Fibroblast of skin of right quadriceps (primary cell): ENCODE measurements at places on chromosomes 11 and 22.
A peak's percentile ranks its signal among the peaks of the same experiment; 100 is the strongest.

GRCh38 chr11:367956-368413 lies 1.3 kb upstream of the B4GALNT4 start:
- DNase-seq = no peak

DNA sequence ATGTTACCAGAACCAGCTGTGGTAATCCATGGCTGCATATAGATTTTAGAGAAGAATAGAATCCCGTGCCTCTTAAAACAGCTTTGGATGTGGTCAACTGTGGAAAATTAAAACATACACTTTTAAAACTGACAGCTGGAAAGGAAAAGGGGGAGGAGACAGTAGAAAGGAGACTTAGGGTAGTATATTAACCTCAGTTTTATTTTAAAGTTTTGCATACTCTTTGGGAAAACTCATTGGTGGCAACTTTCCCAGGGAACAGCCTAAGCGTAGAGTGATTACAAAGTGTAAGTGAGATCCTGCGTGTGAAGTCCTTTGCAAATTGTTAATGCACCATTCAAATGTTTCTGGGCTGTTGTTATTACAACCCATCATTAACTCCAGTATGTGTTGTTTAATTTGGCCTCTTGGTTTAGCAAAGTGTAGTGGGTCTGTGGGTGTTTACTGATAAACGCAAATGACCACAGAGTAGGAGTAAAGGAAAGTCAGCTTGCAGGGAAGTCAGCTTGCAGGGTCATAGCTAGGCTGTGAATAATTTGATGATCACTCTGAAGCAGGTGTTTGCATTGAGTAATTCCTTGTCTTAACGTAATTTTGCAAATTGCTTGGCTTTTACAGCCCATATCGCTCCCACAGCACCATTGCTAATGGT lies 88.0 kb upstream of the DBX1 start:
- DNase-seq = no peak

GRCh38 chr11:74988541-74989259 lies at the start of gene NEU3:
TSS of gene NEU3 (plus strand) at chr11:74988933. CDS start at chr11:74989061, 128 bp downstream.
- peak; percentile 76 for DNase-seq

DNA sequence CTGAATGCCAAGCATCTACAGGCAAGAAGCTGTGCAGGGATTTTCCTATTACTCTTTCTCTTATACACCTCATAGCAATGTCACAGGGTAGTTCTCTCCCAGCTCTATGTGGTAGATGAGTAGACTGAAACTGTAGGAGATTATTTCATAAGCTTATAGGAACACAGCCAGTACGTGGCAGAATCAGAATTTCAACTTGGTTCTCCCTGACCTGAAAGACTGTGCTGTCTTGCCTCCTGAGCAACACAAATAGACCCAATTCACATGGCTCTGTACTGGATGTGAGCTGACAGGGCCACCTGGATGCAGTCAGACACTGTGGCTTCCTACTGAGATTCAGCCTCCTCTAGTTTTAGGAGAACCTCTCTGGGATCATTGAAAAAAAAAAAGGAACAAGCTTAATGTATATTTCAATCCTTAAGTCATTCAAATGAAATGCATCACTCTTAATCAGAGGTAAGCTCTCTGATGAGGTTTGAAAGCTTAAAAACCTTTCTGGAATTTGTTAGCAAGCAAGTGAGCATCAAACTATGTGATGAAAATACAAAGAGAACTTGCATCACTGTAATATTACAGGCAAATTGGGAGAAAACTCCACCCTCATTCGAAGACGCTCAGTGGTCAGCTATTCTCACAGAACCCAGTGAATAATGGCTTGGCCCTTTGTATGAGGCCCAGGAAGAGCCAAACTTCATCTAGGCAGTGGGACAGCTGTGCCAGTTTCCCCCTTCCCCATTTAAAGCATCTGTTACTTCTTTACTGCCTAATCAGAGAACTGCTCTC lies 1039.3 kb downstream of the NTM start:
- peak; percentile 61 for DNase-seq

GRCh38 chr11:65243797-65244196 lies 18.0 kb upstream of the POLA2 start:
- no peak for DNase-seq

- DNase-seq = no peak
Observed at GRCh38 chr11:68146010-68146540, 24.9 kb upstream of the CHKA start.

GRCh38 chr11:131687291-131688047 lies 317.1 kb downstream of the NTM start:
- DNase-seq = no peak

DNA sequence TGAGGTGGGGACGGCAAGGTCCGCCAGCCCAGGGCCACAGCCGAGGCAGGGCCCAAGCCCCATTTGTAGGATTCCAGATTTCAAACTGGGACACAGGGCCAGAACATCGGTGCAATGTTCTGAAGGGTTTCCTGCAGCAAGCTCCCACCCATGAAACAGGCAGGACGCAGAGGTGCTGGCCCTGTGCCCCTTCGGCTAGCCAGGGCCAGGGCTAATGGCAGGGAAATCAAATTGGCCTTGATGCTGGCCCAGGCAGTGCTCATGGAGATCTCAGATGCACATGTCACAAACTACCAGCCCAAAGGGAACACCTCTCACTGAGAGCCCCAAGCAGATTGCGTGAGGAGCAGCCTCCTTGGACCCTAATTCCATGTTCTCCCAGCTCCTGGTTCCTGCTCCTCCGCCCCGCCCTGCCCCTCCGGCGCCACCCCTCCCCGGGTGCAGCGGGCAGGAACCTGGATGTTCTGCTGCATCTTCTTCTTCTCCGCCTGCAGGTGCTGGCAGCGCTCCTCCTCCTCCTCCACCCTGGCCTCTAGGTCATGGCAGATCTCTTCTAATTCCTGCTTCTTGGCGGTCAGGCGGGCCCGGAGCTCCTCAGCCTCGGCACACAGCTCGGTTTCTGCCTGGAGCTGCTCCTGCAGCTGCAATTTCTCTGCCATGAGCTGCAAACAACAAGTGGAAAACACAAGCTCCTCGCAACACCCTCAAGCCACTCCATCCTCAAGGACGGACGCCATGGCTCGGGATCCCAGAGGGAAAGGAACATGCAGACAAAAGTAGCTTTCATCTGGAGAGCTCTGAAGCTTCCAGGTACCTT lies 47.7 kb downstream of the APOL1 start:
- DNase-seq = no peak

DNA sequence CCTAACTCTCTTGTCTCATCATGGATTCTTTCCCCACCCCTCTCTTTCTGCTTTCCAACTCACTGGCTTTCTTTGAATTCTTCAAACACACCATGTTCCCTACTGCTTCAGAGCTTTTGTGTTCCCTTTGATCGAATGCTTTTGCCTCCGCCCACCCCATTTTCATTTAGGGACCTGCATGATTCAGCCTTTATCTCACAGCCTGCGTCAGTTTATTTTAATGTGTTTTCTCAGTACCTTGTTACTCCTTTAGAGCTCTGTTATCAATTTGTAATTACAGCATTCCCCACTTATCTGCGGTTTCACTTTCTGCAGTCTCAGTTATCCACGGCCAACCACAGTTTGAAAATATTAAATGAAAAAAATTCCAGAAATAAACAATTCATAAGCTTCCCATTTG lies 451.3 kb downstream of the METTL15 start:
- DNase-seq = peak; percentile 28

GRCh38 chr11:45028911-45029682 lies 78.4 kb upstream of the TP53I11 start:
- DNase-seq = no peak

DNA sequence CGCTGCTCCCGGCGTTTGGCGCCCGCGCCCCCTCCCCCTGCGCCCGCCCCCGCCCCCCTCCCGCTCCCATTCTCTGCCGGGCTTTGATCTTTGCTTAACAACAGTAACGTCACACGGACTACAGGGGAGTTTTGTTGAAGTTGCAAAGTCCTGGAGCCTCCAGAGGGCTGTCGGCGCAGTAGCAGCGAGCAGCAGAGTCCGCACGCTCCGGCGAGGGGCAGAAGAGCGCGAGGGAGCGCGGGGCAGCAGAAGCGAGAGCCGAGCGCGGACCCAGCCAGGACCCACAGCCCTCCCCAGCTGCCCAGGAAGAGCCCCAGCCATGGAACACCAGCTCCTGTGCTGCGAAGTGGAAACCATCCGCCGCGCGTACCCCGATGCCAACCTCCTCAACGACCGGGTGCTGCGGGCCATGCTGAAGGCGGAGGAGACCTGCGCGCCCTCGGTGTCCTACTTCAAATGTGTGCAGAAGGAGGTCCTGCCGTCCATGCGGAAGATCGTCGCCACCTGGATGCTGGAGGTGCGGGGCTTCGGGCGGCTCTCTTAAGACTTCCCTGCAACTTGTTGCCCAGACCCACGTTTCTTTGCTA lies at the start of gene CCND1:
Gene CCND1 (plus strand): TSS at position 162 of the 587 bp plus-strand sequence. CDS start 158 bp downstream, at position 320.
- peak; percentile 93 for DNase-seq

DNA sequence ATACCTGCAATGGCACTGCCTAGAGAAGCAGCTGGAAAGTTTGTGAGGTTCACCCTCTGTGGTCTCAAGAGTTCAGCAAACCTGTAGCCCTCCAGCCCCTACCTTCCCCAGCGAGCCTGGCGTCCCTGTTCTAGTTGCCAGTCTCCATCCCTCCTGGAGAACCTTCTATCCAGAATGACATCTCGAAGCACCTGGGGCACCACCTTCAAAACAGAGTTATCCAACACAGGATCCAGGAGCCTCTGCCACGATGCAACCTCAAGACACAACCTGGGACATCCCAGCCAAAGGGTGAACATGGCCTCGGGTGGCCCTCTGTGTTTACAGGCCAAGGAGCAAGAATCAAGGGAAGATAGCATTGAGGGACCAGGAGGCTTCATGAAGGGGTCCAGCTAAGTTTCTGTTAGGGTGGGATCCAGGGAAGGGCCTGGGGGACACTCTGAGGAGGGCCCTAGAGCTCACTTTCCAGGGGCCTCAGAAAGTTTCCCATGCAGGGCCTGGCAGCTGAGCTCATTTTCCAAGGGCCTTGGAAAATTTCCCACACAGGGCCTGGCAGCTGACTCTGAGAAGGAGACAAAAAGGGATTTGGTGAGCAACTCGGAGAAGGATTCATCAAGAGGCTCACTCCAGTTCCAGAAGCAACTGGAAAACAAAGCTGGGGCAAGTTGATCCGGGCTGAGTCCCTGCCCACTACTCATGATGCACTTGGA lies 36.9 kb upstream of the SYT13 start:
- no peak for DNase-seq

DNA sequence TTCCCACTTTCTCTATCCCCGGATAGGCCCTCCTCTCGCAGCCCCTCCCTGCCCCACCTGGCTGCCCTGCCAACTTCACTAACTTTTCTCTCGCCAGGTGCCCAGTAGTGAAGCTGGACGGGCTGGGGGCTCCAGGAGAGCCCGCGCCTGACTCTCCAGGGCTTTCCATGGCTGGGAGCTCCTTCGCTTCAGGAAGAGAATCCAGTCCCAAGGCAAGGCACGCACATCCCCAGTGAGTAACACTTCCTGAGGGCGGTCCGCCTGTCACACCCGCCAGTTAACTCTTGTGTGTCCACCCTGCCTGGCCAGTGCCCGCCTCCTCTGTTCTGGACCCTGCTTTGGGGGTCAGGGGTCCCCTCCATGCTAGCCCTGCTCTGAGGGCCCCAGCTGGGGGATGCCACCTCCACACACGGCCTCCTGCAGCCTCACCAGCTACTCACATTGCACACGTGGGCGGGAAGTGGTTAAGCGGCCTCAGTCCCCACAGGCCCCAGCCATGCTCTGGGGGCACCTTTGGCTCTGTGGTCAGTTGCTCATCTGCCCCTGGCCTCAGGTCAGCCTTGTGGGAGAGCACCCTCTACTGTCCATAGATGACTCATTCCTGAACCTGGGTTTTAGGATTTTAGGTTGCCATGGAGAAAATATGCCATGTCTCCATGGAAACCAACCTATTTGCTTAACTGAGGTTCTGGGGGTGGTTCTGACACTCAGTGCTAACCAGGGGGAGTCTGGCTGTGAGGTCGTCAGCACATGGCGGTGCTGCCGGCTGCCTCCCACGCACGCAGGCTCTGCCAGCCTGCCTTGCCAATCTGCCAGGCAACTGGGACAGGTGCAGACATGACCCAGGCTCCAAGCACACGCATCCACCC lies at the start of gene RIN1:
Gene RIN1 (minus strand): TSS at position 201 of the 869 bp plus-strand sequence. CDS start 32 bp downstream, at position 169.
- peak; percentile 86 for DNase-seq

DNA sequence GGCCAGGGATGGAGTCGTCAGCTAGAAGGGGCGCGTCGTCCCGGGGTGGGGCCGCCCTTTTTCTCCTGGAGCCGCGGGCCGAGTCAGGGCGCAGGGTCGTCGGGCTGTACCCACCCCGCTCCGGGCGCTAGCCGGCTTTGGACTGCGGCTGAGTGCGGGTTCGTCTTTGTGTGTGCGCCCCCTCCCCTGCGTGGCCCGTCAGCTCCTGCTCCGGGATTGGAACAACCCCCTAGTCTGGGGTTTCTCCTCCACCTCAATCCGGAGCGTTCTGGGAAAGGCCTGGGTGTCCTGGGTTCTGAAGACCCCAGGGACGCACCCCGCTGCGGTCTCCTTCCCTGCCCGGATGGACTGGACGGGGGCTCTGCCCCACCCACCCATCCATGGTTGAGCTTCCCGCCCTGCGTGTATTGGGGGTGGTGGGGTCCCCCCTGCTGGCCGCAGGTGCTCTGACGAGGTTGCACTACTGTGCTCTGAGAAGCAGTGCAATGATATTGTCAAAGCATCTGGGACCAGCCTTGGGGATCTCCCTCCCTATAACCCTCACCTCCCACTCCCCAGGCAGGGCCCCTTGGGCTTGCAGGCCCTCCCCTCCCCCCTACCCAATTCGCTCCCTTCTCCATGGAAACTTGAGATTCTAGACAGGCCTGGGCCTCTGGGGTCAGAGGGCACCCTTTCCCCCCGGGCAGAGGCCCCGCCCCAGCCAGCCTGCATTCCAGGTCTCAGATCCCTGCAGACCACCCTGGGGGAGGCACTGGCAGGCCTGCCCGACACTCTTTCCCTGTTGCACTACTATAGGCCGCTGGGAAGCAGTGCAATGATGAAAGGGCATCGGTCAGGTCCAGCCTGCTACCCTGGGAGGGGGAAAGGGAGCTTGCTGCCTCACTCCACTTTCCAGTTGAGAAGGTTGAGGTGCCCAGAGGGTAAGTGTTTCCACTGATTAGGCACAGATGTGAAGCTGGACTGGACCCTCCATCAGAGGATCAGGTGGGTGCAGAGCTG lies 10.7 kb downstream of the SDF2L1 start:
- DNase-seq = no peak

GRCh38 chr11:4195909-4196308 lies 101.3 kb downstream of the RRM1 start:
- DNase-seq = no peak

- DNase-seq = peak; percentile 7
Observed at GRCh38 chr22:26172389-26172990, 3.2 kb downstream of the SEZ6L start.

GRCh38 chr11:78698612-78699011 lies 123.9 kb upstream of the NARS2 start:
- peak; percentile 56 for DNase-seq

DNA sequence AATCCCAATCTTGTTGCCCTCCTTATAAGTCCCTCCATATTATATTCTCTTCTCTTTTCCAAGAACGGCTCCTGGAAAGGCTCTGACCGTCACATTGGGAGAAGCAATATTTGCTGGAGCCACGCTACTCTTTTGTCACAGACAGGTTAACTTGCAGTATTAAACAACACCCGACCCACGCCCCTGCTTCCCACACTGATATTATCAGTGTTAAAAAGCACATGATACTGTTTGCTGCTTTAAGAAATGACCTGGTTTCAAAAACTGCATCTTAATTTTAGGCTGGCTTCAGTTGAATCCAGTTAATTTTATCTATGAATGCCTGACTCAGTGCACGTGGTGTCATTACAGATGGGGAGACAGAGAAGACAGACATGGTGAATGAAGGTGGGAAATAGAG lies 3.1 kb downstream of the FLI1 start:
- DNase-seq = no peak

GRCh38 chr11:11538277-11538960 lies 83.4 kb downstream of the GALNT18 start:
- no peak for DNase-seq

GRCh38 chr11:122633219-122633829 lies 22.2 kb upstream of the UBASH3B start:
- peak; percentile 71 for DNase-seq
